ENCODE measurements at places on chromosomes 6 and 20. TPM values are rescaled to one million over a fixed set of nuclear protein-coding genes. Genes with fewer than 3 reads are reported as not detected.
A peak's percentile ranks its signal among the peaks of the same experiment; 100 is the strongest.

GRCh38 chr6:53822401-53823125 is 27.8 kb downstream of the LRRC1 start:
- DNase-seq: no peak

DNA sequence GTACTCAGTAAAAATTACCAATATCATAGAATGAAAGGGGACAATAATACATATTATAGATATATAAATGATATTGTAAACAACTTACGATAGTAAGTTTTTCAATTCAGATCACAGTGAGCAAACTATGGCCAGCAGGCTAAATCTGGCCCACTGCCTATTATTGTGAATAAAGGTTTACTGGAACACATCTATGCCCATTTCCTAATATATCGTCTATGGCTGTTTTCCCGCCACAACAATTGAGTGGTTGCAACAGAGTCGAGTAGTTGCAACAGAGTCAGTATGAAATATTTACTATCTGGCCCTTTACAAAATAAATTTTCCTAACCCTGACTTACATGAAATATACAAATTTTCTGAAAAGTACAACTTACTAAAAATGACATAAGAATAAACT is 297.3 kb upstream of the KCNQ5 start:
- no peak for DNase-seq

DNA sequence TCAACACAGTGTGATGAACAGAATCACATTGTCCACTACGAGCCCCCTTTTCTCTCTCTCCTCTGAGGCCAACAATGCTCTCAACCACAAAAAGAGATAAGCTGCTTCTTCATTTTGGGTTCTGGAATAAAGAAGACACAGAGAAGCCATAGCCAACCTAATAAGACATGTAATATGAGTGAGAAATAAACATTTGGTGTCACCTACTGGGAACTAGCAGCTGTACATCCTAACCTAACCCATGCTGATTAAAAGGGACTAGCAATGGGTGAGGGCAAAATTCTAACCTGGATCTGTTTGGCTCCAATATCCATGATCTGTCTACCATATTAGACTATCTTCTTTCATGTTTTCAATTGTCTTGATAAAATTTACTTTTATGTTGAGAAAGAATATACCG is 369.1 kb upstream of the MARCKS start:
- no peak for DNase-seq

DNA sequence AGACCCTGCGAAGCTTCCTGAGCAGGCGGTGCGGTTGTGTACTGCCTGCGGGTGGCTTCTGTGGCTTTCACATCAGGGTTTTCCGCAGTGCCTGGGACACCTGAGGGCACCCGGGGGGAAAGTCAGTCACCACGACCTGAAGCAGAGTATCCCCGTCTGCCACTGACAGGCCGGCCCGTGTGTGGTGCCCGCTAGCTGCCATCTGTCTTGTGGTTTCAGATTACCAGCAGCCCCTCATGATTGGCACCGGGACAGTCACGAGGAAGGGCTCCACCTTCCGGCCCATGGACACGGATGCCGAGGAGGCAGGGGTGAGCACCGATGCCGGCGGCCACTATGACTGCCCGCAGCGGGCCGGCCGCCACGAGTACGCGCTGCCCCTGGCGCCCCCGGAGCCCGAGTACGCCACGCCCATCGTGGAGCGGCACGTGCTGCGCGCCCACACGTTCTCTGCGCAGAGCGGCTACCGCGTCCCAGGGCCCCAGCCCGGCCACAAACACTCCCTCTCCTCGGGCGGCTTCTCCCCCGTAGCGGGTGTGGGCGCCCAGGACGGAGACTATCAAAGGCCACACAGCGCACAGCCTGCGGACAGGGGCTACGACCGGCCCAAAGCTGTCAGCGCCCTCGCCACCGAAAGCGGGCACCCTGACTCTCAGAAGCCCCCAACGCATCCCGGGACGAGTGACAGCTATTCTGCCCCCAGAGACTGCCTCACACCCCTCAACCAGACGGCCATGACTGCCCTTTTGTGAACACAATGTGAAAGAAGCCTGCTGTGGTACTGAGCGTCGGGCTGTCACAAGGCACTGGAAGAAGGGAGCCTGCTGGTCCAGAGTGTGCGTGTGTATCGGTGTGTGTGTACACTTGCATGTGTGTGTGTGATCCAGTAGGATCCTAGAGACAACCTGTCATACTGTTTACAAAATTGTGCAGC is 54.4 kb downstream of the GOPC start:
- DNase-seq: peak; percentile 90

Gene VSTM2L
- total RNA-seq: 1.7 TPM

Gene ADAM33
- 24.5 TPM for total RNA-seq

Gene C6orf52
- total RNA-seq: not detected

All from thyroid gland (tissue), 4 donors.